ENCODE measurements at places on chromosomes 16 and 17.

DNA sequence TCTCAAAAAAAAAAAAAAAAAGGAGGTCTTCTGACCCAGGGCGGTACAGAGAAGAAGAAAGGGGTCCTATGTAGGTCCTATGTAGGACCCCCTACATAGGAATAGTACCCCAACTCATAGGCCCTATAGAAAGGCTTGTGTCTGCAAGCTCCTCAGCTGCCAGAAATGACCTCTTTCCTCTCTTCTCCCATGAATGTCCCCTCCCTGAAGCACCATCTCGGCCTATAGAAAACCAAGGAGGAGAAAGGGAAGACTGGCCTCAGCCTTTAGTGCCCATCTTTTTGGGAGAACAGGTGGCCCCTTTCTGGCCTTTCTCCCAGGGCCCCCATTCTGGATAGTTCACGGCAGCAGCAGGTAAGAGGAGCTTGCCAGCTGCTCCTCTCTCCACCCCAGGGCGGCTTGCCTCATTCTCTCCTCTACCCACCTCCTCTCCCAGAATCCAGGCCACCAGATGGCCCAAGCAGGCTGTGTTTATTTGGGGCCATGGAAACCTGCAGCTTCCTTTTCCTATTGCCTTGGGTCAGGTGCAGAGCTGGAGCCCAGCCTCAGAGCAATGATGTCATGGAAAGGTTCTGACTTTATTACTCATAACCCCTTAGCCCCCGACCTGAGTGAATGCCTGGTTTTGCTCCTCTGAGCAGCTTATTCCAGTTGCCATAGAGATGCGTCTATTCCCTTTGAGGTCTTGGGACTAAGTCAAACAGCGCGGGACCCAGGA is 1.6 kb upstream of the MRPL58 start:
- peak; percentile 98 for DNase-seq

- no peak for DNase-seq
Measured at GRCh38 chr17:39270923-39271322, 45.2 kb upstream of the STAC2 start.

GRCh38 chr16:68995011-68995504 is 110.4 kb upstream of the HAS3 start:
- DNase-seq, result no peak

- DNase-seq, result peak; percentile 45
Measured at GRCh38 chr17:29180034-29180787, at the start of gene MYO18A. Gene MYO18A, minus strand, starts transcription at chr17:29180398. Its CDS starts 13,458 bp downstream, at chr17:29166940.

DNA sequence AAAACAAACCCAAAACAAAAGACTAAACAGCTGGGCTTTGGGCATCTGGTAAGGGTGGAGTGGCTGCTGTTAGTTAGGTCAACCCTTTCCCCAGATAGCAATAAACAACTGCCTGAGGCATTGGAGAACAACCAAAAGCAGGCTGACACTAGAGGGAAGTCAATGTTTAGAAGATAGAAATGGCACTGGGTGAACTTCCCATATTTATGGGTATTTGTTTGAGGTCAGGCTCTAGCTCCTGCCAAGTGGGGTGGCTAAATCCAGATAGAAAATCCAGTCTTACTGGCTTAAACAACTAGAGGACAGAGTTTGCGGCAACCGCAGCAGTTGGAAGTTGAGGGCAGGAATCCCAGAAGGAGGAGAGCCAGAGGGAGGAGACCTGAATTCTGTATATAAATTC is 79.4 kb downstream of the SDK2 start:
- no peak for DNase-seq

GRCh38 chr16:53085931-53086421 is 31.2 kb downstream of the CHD9 start:
- DNase-seq, result no peak

DNA sequence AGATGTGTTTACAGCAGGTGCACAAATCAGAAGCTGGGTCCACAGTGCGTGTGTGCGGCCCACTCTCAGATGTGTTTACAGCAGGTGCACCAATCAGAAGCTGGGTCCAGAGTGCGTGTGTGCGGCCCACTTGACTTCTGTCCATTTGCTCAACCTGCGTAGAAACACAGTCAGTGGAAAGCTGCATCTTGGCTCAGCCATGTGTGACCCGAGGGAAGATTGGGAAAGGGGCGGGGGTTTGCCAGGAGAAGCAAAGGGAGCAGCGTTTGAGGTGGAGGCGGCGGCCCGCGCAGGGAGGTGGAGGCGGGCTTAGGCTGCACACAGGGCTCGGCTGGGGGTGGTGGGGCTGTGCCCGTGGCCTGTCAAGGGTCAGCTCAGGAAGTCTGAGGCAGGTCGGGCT is 4.3 kb downstream of the CTU2 start:
- no peak for DNase-seq

DNA sequence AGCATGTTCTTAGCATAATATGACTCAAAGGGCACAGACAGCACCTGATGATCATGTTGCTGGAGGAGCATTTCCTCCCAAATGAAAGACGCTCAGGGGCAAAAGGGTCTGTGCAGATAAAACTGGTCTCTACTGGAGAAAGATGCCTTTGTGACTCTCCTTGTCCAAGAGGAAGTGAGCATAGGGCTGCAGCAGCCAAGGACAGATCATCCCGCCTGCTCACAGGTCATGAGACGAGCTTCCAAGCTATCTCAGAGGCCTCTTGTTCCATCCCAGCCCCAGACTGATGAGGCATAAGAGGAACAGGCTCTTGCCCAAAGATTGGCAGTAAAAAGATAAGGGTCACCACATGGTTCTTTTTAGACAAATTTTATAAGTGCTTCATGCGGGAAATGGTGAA is 141.8 kb downstream of the KATNIP start:
- DNase-seq, result no peak

GRCh38 chr16:11273721-11274324 is 394 bp upstream of the PRM3 start:
- no peak for DNase-seq

DNA sequence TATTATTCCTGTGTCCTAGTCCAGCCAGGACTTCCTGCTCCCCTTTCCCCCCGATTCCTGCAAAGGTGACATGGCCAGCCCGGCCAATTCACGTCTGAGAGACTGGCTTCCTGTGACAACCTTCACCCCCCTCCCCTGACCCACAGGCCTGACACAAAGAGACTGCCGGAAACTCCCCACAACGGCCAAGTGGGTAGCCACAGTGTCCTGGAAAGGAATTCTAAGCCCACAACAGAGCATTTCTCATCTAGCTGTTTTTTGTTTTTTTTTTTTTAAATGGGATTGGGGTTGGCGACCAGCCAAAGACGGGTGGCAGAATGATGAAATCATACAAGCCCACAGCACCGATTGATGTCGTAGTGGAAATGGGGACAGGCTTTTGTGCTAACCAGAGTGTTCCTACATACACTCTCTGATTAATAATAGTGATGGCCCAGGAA is 2.8 kb upstream of the XAF1 start:
- no peak for DNase-seq

- DNase-seq, result no peak
Measured at GRCh38 chr16:86962913-86963312, 354.3 kb downstream of the C16orf95 start.

DNA sequence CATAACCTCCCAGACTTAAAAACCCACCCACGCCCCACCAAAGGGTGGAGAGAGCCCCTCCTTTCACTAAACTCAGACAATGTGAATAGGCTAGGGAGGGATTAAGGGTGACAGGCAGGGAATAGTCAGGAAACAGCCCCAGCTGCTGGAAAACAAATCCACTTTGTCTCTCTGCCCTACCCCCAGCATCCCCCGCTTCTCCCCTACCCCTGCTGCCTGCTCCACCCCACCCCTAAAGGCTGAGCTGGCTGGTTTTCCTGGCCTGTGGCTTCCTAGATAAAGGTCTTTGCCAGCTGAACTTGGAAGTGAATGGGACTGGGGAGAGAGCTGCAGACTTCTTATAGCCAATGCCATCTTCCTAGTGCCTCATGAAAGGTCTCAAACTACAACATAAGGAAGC is 15.0 kb downstream of the CAVIN1 start:
- no peak for DNase-seq

DNA sequence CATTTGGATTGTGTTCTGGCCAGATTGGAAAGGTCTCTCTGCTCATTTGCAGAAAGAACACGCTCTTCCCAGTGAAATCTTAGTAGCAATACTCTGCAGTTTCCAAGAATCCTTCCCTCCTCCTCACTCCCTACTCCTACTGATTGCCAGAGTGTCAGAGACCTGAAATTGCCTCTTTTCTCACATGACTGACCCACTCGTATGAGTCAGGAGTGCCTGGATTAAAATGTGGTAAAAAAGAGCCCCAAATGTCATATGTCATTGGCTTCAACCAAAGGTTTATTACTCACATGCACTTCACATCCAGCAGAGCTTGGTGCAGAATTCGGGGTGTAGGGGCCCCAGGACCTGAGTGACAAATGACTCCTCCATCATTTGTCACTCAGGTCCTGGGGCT is 39.7 kb upstream of the IRX3 start:
- DNase-seq, result no peak

- DNase-seq, result no peak
Measured at GRCh38 chr17:73595479-73595878, 48.8 kb downstream of the SDK2 start.

GRCh38 chr17:55163408-55163807 is 101.4 kb upstream of the HLF start:
- DNase-seq, result no peak

GRCh38 chr17:43169561-43170139 is 1.4 kb upstream of the NBR1 start:
- no peak for DNase-seq

GRCh38 chr17:4405699-4406098 is 28.0 kb upstream of the SPNS3 start:
- DNase-seq, result no peak

DNA sequence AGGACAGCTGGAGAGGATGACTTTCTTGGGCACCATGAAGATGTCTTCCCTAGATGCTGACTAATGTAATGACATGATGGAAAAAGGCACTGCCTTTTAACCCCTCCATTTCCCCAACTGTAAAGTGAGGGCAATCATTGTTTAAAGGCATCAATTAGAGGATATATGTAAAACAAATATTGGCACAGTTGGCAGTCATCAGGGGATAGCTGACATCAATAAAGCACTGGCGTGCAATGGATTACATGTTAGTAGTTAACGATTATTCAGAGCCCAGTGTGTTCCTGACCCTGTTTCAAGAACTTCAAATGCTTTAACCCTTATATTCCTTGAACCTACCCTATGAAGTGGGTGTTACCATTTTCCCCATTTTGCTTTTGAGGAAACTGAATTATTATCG is 100.7 kb downstream of the TMEM114 start:
- DNase-seq, result no peak

DNA sequence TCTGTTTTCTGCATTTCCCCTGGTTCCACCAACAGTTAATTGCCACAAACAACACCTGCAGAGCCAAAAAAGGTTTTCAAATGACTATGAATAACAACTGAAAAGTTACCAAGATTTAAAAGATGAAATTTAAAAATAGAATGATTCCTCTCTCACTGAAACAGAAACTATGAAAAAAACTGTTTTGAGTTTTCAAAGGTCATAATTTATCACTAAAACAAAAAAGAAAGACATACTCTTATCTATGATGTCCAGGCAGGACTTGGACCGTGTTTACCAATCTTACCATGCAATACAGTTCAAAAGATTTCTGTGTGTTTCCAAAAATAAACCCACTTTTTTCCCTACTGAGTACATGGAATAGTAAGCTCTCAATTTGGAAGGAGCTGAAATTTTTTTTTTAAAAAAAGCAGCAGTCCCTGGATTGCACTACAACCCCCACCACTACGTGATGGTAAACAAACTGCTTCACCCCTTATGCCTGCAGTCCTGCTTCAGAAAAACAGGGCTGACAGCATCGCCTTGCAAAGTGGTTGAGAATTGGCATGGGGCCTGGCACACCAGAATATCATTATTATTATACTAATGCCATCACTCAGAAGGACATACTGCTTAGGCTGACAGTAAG is 8.5 kb downstream of the TXNDC11 start:
- no peak for DNase-seq

GRCh38 chr17:66605541-66605940 is 229.4 kb upstream of the CACNG5 start:
- no peak for DNase-seq

GRCh38 chr16:27841911-27842310 is 221.6 kb downstream of the GSG1L start:
- DNase-seq, result no peak
